ENCODE measurements at places on chromosomes 2 and 18.

- DNase-seq, result no peak
These were observed 64.1 kb upstream of the RAPGEF4 start for GRCh38 chr2:172671501-172671900.

DNA sequence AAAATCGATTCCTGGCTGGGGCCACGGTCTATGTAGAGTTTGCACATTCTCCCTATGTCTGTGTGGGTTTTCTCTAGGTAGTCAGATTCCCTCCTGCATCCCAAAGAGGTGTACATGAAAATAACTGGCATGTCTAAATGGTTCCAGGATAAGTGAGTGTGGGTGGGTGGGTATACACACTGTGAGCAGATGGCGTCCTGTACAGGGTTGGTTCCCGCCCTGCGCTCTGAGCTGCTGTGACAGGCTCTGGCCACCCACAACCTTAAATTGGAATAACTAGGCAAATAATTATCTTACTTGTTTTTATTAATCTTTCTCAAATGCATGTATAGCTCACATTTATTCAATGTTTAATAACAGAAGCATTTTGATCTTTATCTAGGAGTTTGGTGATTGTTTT lies 16.3 kb downstream of the THOC1 start:
- no peak for DNase-seq

- no peak for DNase-seq
These were observed 116.0 kb downstream of the TNS1 start for GRCh38 chr2:217886720-217887309.

GRCh38 chr2:66021296-66021695 lies 413.6 kb upstream of the MEIS1 start:
- no peak for DNase-seq

DNA sequence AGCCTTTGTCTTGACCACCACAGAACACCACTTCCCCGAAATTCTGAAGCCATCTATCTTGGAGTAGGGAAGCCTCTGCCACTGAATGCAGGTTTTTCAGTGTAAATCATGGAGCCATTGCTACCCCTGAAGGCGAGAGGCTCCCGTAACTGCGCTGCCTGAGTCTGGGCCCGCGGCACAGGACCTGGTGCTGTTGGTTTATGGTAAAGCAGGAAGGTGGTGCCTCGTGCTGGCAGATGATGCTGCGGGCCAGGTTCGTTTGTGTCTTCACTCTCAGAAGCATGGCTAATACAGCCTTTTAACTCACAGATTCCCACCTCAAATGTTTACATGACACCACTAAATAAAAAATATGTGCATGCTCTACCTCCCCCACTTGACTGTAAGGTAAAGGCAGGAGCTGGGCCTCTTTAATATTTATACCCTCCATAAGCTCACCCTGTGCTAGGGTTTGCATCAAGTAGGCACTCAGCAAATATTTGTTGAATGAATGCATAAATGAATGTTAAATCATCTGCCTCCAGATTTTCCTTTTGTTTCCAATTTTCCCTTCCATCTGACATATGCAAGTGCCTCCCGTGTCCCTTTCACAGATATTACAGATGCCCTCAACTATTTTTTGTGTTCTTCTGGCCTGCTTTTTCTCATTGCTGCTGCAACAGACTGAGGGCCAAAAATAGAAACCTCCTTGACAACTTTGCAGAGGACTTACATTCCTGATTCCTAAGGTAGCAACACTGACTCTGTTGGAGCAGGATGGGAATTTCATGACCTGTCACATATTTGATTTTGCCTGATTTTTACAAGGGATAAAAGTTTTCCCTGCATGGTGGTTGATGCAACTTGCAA lies 83.5 kb upstream of the CPO start:
- DNase-seq, result no peak

- DNase-seq, result no peak
These were observed 1045.7 kb upstream of the CELF4 start for GRCh38 chr18:38611036-38611964.

DNA sequence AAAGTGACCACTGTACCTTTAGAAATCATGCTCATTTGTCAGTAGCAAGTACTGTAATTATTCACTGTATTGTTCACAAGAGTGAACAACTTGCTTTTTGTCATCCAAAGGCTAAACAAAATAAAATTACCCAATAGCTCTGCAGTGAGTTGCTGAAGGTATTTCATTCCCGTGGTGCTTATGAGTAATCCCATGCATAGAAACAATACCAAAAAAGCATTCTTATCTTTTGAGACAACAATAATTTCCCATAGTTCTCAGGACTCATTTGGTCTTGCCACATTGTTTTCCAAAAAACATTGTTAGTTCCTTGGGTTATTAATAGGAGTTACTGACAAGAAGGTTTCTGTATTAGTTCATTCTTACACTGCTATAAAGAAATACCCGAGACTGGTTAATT lies 503.2 kb upstream of the FAM98A start:
- no peak for DNase-seq

DNA sequence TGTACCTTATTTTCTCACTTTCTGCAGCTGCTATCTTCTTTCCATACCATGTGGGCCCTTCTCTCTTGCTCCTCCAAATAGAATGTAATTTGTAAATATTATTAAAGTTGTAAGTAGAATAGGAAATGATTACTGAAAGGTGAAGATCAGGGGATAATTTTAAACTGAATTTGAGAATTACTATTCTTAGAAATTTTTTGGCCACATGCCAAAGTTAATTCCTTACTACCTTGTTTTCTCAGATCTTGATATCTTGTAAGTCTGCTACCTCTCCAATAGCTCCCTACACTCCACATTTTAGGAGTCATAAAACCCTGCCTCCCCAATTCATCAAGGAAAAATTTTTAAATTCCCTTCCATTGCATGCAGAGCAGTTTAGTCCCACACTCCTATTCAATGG lies 442.7 kb downstream of the SATB2 start:
- DNase-seq, result no peak

GRCh38 chr2:155651851-155652250 lies 680.7 kb downstream of the NR4A2 start:
- DNase-seq, result no peak

- DNase-seq, result no peak
These were observed 390.4 kb downstream of the TSN start for GRCh38 chr2:122145856-122146255.

DNA sequence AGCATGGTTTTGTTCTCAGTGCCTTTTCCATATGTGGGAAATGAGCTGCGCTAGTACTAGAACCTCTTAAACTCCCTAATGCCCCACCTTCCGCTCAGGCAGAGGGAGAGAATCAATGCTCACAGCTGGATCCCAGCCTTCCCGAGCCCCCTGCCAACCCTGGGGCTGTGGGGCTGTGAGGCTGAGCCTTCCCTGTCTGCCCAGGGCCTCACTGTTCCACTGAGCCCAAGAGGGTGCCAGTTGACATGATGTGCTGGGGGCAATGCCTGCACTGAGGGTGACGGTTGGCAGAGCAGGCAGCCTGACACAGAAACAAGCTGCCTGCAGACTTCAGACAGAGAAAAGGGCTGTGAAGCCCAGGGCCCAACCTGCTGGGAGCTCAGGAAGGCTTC lies 602.4 kb upstream of the RAB6C start:
- DNase-seq, result no peak

DNA sequence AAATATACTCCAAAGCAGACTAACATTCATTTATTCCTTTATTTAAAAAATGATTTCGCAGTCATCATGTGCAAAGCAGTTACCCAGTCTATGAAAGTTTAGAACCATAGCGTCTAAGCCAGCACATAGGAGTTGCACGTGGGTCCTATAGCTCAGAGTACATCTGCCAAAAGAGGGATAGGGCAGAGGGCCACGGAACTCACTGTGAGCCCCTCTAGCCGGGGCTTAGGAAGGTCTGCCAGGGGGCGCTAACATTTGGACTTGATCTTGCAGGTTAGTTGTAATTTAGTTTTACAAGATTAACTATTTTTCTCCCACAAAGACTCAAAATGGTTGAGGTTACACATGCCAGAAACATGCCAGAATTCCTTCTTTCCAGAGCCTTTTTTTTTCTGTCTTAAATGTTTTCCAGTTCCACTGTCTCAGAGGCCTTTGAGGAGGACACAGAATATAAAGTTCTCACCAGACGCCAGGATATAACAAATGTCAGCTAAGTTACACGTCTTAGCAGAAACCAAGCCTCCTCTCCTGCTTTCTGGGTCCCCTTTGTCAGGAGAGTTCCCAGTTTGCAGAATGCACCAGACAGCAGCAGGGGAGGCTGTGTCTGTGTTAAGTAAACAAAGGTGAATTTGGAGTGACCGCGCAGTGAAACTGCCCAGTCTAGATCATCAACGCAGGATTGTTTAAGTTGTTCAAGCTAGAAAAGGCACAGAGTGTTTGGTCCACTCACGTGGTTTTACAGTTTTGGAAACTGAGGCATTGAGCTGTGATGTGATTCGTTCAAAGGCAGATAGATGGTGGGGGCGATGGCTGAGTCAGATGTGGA lies 292.0 kb downstream of the PRKCE start:
- DNase-seq, result no peak

DNA sequence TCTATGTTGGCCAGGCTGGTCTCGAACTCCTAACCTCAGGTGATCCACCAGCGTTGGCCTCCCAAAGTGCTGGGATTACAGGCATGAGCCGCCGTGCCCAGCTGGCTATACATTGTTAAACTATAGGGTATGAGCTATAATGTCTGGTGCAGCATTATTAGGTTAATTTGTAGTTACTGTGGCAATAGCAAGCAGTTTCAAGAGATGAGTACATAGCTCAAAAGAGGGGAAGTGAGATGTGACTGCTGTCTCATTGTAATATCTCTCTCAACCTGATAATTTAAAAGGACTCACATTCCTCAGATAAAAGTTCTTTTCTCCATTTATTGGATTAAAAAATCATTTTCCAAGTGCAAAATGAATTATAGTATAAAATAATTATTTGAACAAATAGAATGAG lies 116.4 kb downstream of the INO80D start:
- no peak for DNase-seq

- peak; percentile 34 for DNase-seq
These were observed 113.2 kb upstream of the OTOS start for GRCh38 chr2:240253583-240254145.

GRCh38 chr2:171566753-171567152 lies 44.5 kb downstream of the CYBRD1 start:
- no peak for DNase-seq

DNA sequence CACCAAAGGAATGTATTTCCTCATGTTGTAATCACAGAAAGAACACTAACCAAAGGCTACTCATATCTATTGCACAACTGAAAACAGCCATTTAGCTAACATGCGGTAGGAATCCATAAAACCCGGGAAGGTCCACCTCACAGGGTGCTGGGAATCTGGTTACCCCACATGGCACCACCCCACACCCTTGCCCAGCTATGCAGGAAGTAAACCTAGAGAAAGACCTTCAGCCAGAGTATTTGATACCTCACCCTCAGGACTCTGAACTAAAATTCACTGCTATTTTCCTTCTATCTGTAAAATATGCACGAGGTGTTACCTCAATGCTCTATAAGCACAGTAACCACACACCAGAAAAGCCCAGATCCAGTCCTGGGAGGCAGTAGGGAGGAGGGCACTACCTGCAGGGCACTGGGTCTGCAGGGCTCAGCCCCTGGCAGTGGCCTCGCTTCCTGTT lies 45.8 kb downstream of the PTPN2 start:
- peak; percentile 68 for DNase-seq

- DNase-seq, result no peak
These were observed 56.7 kb downstream of the IL1R2 start for GRCh38 chr2:102048465-102048864.

DNA sequence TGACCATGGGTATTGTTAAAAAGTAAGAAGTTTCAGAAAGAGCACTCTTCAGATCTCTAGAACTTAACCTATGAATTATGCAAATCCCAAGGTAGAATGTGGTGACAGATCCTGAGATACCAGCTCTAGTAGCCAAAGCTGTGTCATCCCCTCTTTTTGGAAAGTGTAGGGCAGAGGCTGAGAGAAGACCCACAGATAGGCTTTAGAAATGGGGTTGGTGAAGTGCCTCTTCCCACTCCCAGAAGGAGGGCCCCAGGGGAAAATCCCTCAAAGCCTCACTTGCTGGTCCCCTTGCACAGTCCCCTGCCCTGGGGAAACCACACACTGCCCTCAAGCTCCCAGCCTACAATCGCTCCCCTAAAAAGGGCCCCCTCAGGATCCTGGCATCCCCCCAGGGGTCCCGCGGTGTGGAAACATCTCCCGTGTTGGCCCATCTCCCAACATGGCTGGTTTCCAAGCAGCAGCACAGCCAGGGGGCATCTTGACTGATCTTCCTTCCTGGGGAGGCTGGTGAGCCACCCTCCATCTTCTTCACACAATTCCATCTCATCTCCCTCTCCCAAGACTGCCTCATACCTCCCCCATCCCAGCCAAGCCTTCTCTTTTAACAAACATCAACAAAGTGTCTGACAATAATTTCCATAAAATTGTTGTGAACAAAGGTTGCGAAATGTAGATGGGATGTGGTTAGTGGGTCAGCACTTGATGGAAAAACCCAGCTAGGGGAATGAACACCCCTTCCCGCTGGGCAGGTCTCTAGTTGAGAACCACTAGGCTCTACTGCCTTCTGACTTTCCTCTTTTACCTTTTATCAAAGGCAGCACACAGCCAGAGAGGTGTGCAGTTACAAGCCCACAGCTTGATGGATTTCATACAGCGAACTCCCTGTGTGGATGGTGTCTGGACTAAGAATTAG lies 25.1 kb downstream of the MAL start:
- no peak for DNase-seq

DNA sequence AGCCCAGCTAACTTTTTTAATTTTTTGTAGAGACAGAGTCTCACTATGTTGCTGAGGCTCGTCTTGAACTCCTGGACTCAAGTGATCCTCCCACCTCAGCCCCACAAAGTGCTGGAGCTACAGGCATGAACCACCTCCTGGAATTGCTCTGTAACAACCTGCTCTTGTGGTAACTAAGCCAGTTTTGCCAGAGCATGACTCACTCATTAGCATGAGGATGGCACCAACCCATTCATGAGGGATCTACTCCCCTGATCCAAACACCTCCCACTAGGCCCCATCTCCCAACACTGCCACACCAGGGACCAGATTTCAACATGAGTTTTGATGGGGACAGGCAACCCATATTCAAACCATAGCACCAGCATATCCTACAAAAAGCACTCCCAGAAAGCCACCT lies 348.9 kb upstream of the RAB12 start:
- DNase-seq, result no peak

- DNase-seq, result no peak
These were observed 89.7 kb downstream of the USP40 start for GRCh38 chr2:233476651-233477547.

- DNase-seq, result no peak
These were observed 106.1 kb downstream of the ETAA1 start for GRCh38 chr2:67503066-67503795.

GRCh38 chr18:61245276-61245675 lies 88.0 kb upstream of the CDH20 start:
- no peak for DNase-seq

DNA sequence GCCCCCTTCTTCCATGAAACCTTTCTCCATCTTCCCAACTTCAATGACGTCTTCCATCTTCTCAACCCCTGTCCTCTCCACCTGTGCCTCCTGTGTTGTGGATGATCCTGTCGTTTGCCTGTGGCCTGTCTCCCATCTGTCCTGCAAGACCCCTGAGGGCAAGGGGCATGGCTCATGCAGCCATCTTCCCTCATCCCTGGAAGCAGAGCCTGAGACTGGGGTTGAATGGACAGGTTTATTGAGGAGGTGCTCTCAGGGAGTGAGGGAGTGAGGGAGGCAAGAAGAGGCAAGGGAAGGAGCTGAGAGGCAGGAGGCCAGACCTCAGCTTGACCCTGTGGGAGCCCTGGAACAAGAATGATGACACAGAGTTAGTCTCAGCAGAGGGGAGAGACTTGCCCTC lies 7.3 kb downstream of the SPATA3 start:
- DNase-seq, result no peak

Measured in left lung (tissue), 14 donors.